Activated CD8-positive, alpha-beta memory T cell treated with anti-CD3 and anti-CD28 coated beads, Interleukin-2, amount 10 ng/mL, durations not matched to agents 7 days and 5 days (primary cell): ENCODE measurements at places on chromosomes 16 and 17. TPM values are rescaled to one million over a fixed set of nuclear protein-coding genes. Genes with fewer than 3 reads are reported as not detected.

GRCh38 chr16:26391833-26392232, 674.9 kb upstream of the C16orf82 start:
- H3K4me3 ChIP-seq, result no peak overlapping the region
- no peaks in the 10 kb centered on the region for H3K4me1 ChIP-seq
- H3K36me3 ChIP-seq, result no peaks in the 10 kb centered on the region
- H3K27me3 ChIP-seq, result peaks cover 2% of the 10 kb centered on the region
- DNase-seq, result no peak
- no peak overlapping the region for H3K27ac ChIP-seq

CRHR1 gene
- total RNA-seq, result not detected

FKBP10 gene
- 1.3 TPM for total RNA-seq

- H3K27ac ChIP-seq, result no peak overlapping the region
- DNase-seq, result no peak
- no peaks in the 10 kb centered on the region for H3K27me3 ChIP-seq
- no peak overlapping the region for H3K4me3 ChIP-seq
Measured at GRCh38 chr17:45040459-45040858, 11.0 kb downstream of the DCAKD start.

GRCh38 chr17:61490540-61490975, 38.3 kb downstream of the TBX4 start:
- peaks cover 18% of the 10 kb centered on the region for H3K27me3 ChIP-seq
- no peak for DNase-seq
- H3K36me3 ChIP-seq, result no peaks in the 10 kb centered on the region
- H3K4me1 ChIP-seq, result peaks cover 4% of the 10 kb centered on the region
- no peak overlapping the region for H3K4me3 ChIP-seq

- peak overlapping the region; percentile 82 for H3K4me3 ChIP-seq
- peaks cover 12% of the 10 kb centered on the region for H3K36me3 ChIP-seq
Measured at GRCh38 chr16:3022208-3022683, 1.5 kb downstream of the HCFC1R1 start.

KRT34 gene
- total RNA-seq, result not detected

- no peaks in the 10 kb centered on the region for H3K27me3 ChIP-seq
- no peak for DNase-seq
- peaks cover 79% of the 10 kb centered on the region for H3K36me3 ChIP-seq
- no peak overlapping the region for H3K4me3 ChIP-seq
- no peak overlapping the region for H3K27ac ChIP-seq
Measured at GRCh38 chr16:3317315-3317999, 12.2 kb downstream of the ZNF75A start.

NSF gene
- 50.0 TPM for total RNA-seq

DNA sequence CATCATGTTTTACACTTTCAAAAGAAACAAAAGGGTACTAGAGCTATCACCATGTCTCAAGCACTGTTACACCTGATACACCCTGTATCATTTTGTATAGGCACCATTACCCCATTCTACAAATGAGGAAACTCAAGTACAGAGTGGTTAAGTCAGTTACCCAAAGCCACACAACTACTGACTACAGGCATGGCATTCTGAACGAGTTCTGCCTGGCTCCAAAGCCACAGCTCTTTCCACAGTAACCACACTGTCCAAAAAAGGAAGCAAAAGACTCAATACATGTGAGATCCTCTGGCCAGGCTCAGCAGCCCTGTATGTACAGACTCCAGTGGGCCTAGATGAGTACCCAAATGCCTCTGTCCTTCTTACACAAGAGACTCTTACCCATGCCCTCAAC, 4.7 kb downstream of the DYNC1LI2 start:
- no peaks in the 10 kb centered on the region for H3K27me3 ChIP-seq
- peaks cover 48% of the 10 kb centered on the region for H3K36me3 ChIP-seq
- H3K4me3 ChIP-seq, result peak overlapping the region; percentile 9
- DNase-seq, result peak; percentile 89
- peaks cover 51% of the 10 kb centered on the region for H3K4me1 ChIP-seq

- peak; percentile 86 for DNase-seq
- peaks cover 31% of the 10 kb centered on the region for H3K4me1 ChIP-seq
- no peaks in the 10 kb centered on the region for H3K27me3 ChIP-seq
- peak overlapping the region; percentile 88 for H3K27ac ChIP-seq
- peak overlapping the region; percentile 89 for H3K4me3 ChIP-seq
- H3K36me3 ChIP-seq, result peaks cover 13% of the 10 kb centered on the region
Measured at GRCh38 chr16:4624827-4625559, 367 bp downstream of the MGRN1 start.

DNA sequence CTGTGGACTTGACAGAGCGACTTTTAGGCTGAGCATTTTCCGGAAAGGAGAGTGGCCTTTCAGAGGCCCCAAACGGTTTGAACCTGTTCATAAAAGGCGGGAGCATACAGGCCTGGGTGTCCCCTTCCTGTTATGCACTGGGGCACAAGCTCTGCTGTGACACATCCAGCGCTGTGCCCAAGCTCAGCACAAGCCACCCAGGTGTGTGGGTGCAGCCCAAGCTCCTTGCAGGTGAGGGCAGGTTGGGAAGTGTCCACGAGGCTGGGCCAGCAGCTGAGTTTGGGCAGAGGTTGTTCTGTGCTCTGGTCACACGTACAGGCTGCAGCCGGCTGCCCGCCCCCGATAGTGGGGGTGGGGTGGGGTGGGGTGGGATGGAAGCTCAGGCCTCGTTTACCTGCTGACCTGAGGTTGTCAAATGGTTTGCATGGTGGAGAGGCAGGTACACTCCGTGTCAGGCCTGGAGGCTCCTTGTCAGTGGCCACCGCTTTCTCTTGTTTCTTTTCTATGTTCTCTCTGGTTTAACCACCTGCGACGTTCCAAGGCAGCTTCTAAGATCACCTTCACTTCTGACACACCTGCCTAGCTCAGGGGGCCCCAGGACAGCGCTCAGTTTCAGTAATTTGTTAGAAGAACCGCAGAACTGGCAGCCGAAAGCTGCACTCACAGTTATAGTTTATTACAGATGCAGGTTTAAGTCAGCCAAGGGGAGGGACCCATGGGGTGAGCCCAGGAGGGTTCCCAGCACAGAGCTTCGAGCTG, 194.7 kb upstream of the CIBAR2 start:
- peaks cover 60% of the 10 kb centered on the region for H3K4me1 ChIP-seq
- H3K27ac ChIP-seq, result peak overlapping the region; percentile 81
- H3K27me3 ChIP-seq, result peaks cover 4% of the 10 kb centered on the region
- no peaks in the 10 kb centered on the region for H3K36me3 ChIP-seq

HYDIN gene
- total RNA-seq, result not detected

DNA sequence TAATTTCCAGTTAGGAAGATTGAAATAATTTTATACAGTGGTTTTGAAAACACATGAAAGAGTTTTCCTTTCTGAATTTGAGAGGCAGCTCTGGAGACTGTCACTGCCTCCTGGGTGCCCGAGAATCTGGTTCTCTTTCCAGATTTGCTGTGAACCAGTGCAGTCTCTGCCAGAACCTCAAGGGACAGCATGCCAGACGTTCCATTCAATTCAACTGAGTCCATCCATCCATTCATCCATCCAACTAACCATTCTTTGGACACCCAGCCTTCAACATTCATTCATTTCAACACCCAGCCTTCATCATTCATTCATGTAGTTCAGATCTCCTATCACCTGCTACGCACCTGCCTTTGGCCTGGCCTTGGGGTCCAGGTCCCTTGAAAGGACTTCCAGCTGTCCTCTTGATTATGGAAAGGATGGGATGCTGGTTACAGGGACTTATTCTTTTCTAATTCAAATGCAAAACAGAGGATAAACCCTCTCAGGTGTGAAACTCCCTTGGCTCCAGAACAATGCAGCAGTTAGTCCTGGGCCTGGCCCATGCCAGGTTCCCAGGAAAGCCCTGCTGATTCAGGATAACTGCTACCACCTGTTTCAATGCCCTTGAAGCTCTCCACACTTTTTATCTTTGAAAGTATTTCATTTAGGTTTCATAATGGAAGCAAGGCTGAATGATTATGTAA, 68.7 kb downstream of the WSCD1 start:
- no peak overlapping the region for H3K4me3 ChIP-seq
- no peaks in the 10 kb centered on the region for H3K36me3 ChIP-seq
- no peak overlapping the region for H3K27ac ChIP-seq
- DNase-seq, result no peak
- H3K27me3 ChIP-seq, result peaks cover 3% of the 10 kb centered on the region

GRCh38 chr17:29611351-29612093, 11.2 kb downstream of the CORO6 start:
- no peak for DNase-seq
- no peak overlapping the region for H3K4me3 ChIP-seq
- H3K27ac ChIP-seq, result no peak overlapping the region
- H3K36me3 ChIP-seq, result no peaks in the 10 kb centered on the region
- no peaks in the 10 kb centered on the region for H3K27me3 ChIP-seq
- H3K4me1 ChIP-seq, result peaks cover 28% of the 10 kb centered on the region

ACAP1 gene
- 712 TPM for total RNA-seq

DNA sequence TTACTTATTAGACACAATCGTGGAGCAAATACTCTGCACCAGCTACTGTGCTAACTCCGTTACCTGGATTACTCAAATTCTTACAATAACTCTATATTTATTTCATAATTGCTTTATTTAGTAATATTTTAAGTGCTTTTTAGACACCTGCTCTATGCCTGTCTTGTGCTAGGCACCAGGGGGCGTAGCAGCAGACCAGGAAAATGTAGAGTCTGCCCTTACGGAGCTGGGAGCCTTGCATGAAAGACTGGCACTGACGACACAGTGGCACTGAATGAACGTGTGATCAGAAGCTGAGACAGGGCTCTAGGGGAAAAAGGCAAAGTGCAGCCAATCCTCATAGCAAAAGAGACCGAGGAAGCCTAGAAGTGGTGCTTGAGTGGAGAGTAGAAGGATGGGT, 486.5 kb downstream of the CDH13 start:
- H3K27me3 ChIP-seq, result no peaks in the 10 kb centered on the region
- no peak overlapping the region for H3K27ac ChIP-seq
- no peaks in the 10 kb centered on the region for H3K4me1 ChIP-seq
- no peak for DNase-seq
- H3K36me3 ChIP-seq, result no peaks in the 10 kb centered on the region

GRCh38 chr16:79599256-79599836, 1.2 kb downstream of the MAF start:
- peaks cover 25% of the 10 kb centered on the region for H3K36me3 ChIP-seq
- H3K4me3 ChIP-seq, result peak overlapping the region; percentile 88
- H3K27ac ChIP-seq, result peak overlapping the region; percentile 94
- peak; percentile 55 for DNase-seq
- H3K27me3 ChIP-seq, result peaks cover 4% of the 10 kb centered on the region
- H3K4me1 ChIP-seq, result peaks cover 42% of the 10 kb centered on the region

DNA sequence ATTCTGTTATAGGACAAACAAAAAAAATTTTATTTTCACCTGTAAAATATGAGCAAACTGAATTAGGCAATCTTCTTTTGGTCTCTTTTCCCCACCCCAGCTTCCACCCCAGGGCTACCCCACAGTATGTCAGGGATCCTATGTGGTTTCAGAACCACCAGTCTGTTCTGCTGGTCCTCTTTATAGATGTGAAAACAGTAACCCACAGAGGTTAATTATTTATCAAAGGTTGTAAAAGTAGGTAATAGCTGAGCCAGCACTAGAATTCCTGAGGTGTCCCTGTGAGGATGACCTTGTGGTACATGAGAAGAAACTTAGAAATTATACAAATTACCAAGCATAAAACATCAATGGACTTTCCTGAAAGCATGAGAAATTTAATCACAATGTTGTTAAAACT, 428.7 kb downstream of the CNTNAP4 start:
- no peak overlapping the region for H3K27ac ChIP-seq
- H3K36me3 ChIP-seq, result no peaks in the 10 kb centered on the region
- no peaks in the 10 kb centered on the region for H3K4me1 ChIP-seq
- no peak overlapping the region for H3K4me3 ChIP-seq

INCA1 gene
- 0.20 TPM for total RNA-seq

KRT40 gene
- total RNA-seq, result not detected

DNA sequence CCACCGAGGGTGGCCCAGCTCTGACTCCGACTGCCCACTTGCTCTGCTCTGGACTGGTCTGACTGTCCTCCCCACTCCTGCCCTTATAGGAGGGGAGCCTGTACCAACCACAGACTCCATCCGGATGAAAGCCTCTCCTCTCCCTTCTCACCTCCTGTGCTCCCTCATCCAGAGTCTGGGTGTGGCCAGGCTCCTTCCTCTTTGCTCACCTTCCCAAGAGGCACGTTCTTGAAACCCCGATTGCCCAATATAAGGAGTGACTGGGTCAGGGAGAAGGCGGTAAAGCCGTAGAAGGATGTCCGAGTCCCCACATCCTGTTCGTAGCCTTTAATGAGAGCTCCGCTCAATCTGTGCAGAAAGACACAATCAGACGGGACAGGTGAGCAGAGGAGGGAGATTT, 17.1 kb downstream of the ST6GALNAC1 start:
- H3K36me3 ChIP-seq, result no peaks in the 10 kb centered on the region
- no peak overlapping the region for H3K4me3 ChIP-seq
- peaks cover 5% of the 10 kb centered on the region for H3K4me1 ChIP-seq
- H3K27ac ChIP-seq, result no peak overlapping the region

GRCh38 chr17:17781591-17782496, 54.9 kb downstream of the SREBF1 start:
- no peak for DNase-seq
- H3K27me3 ChIP-seq, result peaks cover 30% of the 10 kb centered on the region
- H3K4me3 ChIP-seq, result no peak overlapping the region
- no peaks in the 10 kb centered on the region for H3K36me3 ChIP-seq
- H3K4me1 ChIP-seq, result peaks cover 5% of the 10 kb centered on the region

- peak overlapping the region; percentile 72 for H3K27ac ChIP-seq
- H3K27me3 ChIP-seq, result peaks cover 9% of the 10 kb centered on the region
- DNase-seq, result peak; percentile 65
- H3K4me1 ChIP-seq, result peaks cover 25% of the 10 kb centered on the region
Measured at GRCh38 chr16:720447-720989, 428 bp upstream of the ANTKMT start.

DNA sequence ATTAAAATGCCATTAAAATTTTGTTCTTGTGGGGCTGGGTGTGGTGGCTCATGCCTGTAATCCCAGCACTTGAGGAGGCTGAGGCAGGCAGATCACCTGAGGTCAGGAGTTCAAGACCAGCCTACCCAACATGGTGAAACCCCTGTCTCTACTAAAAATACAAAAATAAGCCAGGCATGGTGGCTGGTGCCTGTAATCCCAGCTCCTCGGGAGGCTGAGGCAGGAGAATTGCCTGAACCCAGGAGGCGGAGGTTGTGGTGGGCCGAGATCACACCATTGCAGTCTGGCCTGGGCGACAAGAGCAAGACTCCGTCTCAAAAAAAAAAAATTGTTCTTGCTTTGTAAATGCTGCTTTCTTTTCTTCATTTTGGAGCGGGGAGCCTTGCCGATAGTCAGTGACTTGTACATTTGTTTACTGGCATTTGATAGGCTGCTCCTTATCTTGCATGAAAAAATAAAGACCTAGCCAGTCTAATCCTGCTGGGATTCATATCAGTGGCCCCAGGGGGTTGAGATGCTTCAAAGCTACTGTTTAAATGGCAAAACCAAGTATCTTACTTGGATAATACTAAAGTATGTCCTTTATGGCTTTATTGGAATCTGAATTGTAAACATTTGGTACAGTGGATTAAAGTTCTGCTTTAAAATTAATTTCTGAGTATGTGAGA, 3.3 kb upstream of the CLTC start:
- H3K27ac ChIP-seq, result peak overlapping the region; percentile 40
- peaks cover 29% of the 10 kb centered on the region for H3K4me1 ChIP-seq
- H3K4me3 ChIP-seq, result no peak overlapping the region
- DNase-seq, result no peak
- H3K36me3 ChIP-seq, result peaks cover 11% of the 10 kb centered on the region
- no peaks in the 10 kb centered on the region for H3K27me3 ChIP-seq

WSCD1 gene
- total RNA-seq, result 0.23 TPM

- peaks cover 13% of the 10 kb centered on the region for H3K36me3 ChIP-seq
- no peak for DNase-seq
- no peaks in the 10 kb centered on the region for H3K27me3 ChIP-seq
- H3K4me1 ChIP-seq, result peaks cover 38% of the 10 kb centered on the region
Measured at GRCh38 chr17:59617156-59617732, 2.5 kb upstream of the CLTC start.
